ENCODE measurements at places on chromosomes 2 and 18.

DNA sequence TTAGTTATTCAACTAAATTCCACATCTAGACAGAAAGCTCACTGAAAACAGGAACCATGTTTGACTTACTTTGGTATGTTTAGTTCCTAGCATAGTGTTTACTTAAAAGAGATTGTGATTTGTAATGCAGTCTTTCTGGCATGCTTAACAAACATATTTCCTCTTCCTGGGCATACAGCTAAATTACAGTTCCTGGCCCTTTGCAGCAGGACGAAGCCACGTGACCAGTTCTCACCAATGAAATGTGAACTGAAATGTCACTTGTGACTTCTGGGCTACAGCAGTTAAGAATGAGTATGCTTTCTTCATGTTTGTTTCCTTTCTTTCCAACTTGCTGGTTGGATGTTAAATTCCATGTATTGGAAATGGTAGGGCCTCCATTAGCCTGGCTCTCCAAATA is 330.5 kb downstream of the FIGN start:
- no peak for DNase-seq

- DNase-seq, result no peak
These were observed 192.1 kb upstream of the NCKAP5 start for GRCh38 chr2:133760376-133760775.

GRCh38 chr2:1550076-1550475 is 136.8 kb downstream of the TPO start:
- no peak for DNase-seq

- no peak for DNase-seq
These were observed 40.1 kb downstream of the SCN3A start for GRCh38 chr2:165163761-165164160.

GRCh38 chr2:186546846-186547245 is 43.0 kb upstream of the ITGAV start:
- no peak for DNase-seq

GRCh38 chr2:159609811-159610549 is 6.4 kb downstream of the BAZ2B start:
- DNase-seq, result no peak

GRCh38 chr2:64192664-64193105 is 48.5 kb upstream of the PELI1 start:
- no peak for DNase-seq

DNA sequence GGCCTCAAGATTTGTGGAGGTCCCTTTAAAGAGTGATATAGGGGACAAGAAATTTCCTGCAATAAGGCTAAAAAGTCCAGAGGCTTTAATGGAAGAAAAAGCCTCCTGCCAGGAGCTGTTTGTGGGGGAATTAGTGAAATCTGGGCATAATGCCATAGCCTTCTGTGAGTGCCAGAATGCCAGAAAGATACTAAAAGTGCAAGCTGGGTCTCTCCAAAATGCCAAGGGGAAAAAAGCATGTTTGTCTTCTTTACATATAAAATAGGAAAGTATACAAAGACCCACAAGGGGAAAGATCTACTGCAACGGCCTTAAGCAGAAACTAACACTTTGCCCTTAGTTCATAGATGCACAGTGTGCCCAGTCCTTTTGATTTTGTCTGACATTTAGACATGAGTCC is 647.7 kb upstream of the ZNF804A start:
- peak; percentile 95 for DNase-seq

GRCh38 chr2:160868891-160869290 is 291.3 kb upstream of the TANK start:
- no peak for DNase-seq

DNA sequence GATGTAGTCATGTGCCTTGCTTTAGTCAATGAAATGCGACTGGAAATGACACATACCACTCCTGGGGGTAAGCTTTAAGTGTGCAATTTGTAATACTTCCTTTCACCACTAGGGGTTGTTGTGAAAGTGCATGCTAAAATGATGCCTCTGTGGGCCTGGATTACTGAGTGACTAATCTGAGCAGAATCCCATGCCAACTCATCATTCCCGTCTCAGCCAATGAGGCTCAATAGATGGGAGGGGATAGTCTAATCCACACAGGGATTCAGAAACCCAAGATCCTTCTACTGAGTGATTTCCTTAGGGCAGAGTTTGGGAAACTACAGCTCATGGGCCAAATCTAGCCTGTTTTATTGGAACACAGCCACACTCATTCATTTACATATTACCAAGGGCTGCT is 54.0 kb downstream of the HRH4 start:
- DNase-seq, result peak; percentile 47

DNA sequence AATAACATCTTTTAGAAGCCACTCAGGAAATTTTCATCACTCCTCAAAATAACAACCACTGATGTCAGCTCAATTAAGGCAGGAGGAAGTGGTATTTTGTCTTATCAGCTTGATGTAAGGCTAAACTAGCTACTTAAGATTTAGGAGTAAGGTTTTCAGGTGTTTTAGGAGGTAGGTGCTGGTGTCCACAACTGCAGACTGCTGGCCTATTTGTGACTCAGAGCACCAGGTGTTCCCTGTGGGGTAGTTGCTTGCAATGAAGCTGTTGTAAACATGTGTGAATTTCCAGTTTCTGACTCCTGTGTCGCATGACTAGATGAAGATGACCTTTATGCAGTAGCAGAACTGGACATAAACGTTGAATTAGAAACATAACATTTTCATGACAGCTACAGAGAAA is 164.2 kb downstream of the THSD7B start:
- DNase-seq, result no peak

GRCh38 chr18:58195278-58195765 is 151.3 kb downstream of the NEDD4L start:
- DNase-seq, result no peak

DNA sequence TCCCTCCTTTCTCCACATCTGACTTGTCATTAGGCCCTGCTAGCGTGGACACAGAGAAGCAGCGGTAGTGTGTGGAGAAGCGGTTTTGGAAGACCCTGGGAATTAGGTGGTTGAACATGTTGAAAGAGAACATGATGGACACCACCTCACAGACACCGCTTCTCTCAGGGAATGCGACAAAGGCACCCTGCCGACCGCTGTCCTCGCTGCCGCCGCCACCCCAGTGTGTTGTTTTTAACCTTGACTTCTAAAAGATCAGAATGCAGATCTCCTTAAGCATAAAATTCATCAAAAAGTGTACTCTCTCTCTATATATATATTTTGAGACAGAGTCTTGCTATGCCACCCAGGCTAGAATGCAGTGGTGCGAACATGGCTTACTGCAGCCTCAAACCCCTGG is 33.2 kb downstream of the AQP4 start:
- DNase-seq, result no peak

- no peak for DNase-seq
These were observed 790.5 kb upstream of the ID2 start for GRCh38 chr2:7891312-7891711.

- DNase-seq, result no peak
These were observed 11.7 kb downstream of the UBR3 start for GRCh38 chr2:169838743-169839489.

GRCh38 chr2:236501026-236501425 is 68.6 kb upstream of the ACKR3 start:
- DNase-seq, result no peak

GRCh38 chr2:73640511-73640911 is 1.7 kb downstream of the NAT8 start:
- no peak for DNase-seq

GRCh38 chr18:3450799-3451182 is 819 bp downstream of the TGIF1 start:
- DNase-seq, result no peak

GRCh38 chr18:59579509-59579908 is 117.7 kb downstream of the CCBE1 start:
- DNase-seq, result no peak

DNA sequence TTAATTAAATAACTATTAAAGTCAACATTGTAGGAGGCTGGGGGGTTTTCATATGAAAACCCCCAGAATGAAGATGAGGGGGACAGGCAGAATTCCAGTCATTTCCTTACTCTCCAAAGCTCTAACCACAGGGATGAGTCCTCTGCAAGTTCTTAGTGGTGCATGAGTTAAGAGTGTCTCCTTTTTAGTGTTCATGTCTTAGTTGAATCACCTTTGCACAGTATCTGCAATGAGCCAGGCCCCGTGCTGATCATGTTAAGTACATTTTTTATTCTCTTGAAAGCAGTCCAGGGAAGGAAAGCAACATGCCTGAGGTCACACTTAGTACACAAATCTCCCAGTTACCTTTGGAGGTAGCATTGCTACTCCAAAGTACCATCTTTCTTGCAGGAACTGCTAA is 25.7 kb upstream of the MSGN1 start:
- no peak for DNase-seq

DNA sequence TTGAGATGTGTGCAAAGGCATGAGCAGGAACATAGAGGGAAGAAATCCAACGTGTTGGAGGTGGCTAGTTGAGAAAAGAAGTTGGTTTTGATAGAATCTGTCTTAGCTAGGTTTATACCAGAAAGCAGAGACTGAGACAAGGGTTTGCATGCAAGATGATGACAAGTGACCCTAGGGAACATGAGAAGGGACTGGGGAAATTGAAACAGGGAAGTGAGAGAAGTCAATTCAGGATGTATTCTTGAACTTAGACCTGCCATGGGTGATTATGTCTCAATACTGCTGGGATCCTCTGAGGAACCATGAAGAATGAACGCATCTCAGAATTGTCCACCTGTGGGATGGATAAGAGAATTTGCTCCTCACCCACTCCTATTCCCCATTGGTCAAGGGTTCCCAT is 20.5 kb downstream of the IL36A start:
- DNase-seq, result no peak

GRCh38 chr18:3993941-3994687 is 461.0 kb downstream of the DLGAP1 start:
- DNase-seq, result no peak

- DNase-seq, result no peak
These were observed 773.9 kb upstream of the LRATD1 start for GRCh38 chr2:13858626-13859025.

- no peak for DNase-seq
These were observed 40.3 kb downstream of the CYP27C1 start for GRCh38 chr2:127179766-127180165.

GRCh38 chr2:85887566-85888019 is 1.2 kb downstream of the ST3GAL5 start:
- DNase-seq, result no peak

DNA sequence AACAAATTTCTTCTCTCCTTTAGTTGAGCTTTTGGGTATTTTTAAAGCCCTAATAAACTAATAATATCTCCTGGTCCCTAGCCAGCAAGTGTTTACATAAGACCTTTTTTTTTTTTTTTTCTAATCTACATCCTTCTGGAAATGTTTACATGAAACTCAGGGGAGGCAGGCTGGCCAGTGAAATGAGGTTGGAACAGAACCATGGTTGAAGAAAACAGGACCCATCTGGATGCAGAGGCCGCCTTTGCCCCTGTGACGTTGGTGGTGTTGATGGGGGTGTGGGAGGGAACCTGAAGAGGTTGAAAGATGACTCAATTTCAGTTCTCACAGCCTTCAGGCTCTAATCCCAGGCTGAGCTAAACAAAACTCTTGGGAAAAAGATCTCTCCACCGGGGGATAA is 118.5 kb downstream of the NRP2 start:
- DNase-seq, result peak; percentile 34

DNA sequence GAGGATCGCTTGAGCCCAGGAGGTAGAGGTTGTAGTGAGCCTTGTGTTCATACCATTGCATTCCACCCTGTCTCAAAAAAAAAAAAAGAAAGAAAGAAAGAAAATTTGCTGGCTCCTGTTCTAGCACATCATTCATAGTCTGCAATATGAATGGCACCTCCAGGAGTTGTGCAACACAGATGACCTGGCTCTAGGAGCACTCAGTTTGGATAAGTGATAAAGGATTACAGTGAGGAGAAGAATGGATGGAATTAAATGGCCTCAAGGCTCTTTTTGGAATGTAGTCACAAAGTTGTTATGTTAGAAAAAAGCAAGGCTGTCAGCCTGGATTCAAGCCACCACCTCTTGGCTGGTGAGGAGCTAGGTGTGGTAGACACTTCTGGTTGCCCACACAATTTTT is 21.5 kb upstream of the SPRED2 start:
- DNase-seq, result no peak

GRCh38 chr2:233059547-233059796 is 670 bp upstream of the INPP5D start:
- DNase-seq, result no peak

- DNase-seq, result no peak
These were observed 263.7 kb downstream of the DOK6 start for GRCh38 chr18:69664399-69664798.

GRCh38 chr18:8780227-8780626 is 74.9 kb downstream of the MTCL1 start:
- no peak for DNase-seq

GRCh38 chr2:196275646-196276352 is 104.4 kb upstream of the STK17B start:
- no peak for DNase-seq

GRCh38 chr2:199851883-199852282 is 891 bp upstream of the FTCDNL1 start:
- DNase-seq, result peak; percentile 85

GRCh38 chr2:191869781-191870180 is 22.9 kb upstream of the CAVIN2 start:
- peak; percentile 58 for DNase-seq

DNA sequence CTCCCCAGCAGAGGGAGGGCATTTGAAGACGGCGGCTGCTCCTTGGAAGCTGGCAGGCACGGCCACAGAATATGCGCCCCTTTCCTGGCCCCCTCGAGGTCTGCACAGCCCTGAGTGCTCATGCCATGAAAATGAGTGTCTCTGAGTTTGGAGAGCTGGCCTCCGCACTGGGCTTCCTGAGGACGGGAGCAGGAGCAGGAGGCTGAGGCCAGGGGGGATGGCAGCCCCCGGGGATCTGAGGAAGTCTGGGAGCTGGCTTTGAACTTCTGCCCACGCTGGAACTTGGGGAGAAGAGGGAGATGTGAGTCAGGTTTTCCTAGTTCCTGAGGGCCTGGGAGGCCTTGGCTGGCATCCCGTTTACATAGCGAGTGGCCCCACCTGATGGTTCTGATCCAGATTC is 47.0 kb downstream of the RRM2 start:
- no peak for DNase-seq

GRCh38 chr2:156526950-156527636 is 90.9 kb downstream of the GPD2 start:
- no peak for DNase-seq
